NCI-H524 treated with DMSO at 0.1 percent for 48 hours (cell line): ENCODE measurements at places on chromosomes 12 and 14.

- no peak for DNase-seq
These were observed 81.2 kb downstream of the CCDC60 start for GRCh38 chr12:119415714-119416113.

DNA sequence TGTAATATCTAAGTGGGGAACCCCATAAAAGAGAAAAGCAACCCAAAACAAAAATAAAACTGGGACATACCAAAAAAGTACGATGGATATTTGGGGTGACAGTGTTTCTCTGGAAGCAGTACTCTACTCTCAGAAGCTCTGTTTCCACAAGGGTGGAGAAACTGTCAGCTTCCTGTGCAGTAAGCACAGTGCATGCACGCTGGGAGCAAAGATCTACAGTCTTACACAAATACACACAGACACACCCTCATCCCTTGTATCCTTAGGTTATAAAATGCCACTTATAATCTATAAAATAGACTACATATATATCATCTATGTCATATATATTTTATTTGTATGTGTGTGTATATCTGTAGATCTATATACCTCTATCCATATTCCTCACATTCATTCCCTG is 225.8 kb upstream of the SOX5 start:
- DNase-seq = no peak

- no peak for DNase-seq
These were observed 11.2 kb upstream of the ARID2 start for GRCh38 chr12:45718306-45718705.

DNA sequence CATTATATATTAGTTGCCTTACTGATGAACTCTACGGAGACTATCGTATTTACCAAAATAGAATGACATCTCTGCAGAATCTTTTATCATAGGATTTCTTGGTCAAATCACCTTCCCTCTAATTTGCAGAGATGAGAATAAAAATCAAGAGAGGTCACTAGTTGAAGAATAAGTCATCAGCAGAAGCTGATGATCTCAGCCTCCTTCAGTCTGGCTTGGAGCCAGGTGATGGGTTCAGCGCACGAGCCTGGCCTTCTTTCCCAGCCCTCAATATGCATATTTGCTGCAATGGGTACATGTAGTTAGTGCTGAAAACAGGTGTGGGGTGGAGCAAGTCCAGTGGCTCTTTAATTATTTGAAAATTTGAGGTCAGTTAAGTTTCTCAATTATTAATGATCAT is 19.2 kb upstream of the EMP1 start:
- no peak for DNase-seq

DNA sequence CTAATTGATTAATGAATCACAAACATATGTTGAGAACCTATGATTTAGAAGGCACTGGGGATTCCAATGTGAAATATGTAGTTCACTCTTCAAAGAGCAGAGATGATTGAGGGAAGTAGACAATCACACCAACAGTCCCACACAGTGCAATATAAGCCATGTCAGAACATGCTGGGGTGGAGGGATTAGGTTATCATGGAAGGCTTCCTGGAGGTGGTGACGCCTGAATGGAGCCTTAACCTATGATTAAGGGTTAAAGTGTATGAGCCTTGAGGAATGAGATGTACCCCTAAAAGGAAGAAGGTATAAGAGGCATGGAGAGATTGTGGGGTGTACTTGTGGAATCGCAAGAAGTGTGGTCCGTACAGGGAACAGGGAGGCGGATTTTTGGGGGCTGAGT is 31.3 kb downstream of the ERH start:
- no peak for DNase-seq

DNA sequence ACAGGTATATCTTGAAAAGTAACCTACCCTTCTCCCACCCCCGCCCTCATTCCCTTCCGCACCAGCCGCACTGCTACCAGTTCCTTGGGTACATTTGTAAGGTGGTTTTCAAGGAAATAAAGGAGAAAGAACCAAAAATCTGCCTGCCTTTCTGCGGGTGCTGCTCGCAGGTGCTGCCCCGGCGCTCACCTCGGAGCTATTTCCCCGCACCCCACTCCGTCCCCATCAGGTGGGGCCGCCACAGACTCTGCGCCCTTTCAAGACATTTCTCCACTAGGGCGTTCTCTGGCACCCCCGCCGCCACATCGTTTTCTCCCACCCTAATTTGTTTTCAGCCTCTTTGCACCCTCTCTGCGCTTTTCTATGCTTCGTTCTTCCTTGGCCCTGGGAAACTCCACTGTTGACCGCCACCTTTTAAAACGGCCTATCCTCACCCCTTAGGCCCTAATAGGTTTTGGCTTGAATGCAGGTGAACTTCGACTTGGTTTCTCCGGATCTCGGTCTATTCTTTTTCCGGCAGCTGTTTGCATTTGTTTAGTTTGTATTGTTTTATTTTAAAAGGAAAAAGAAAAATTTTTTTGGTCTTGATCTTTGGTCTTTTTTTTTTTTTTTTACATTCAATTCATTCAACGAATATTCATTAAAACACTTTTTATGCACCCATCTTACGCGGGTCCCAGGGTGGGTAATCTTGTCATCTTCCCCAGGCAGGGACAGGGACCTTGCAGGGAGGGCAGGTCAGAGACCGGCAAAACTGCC is 3.0 kb downstream of the VSX2 start:
- DNase-seq = no peak

DNA sequence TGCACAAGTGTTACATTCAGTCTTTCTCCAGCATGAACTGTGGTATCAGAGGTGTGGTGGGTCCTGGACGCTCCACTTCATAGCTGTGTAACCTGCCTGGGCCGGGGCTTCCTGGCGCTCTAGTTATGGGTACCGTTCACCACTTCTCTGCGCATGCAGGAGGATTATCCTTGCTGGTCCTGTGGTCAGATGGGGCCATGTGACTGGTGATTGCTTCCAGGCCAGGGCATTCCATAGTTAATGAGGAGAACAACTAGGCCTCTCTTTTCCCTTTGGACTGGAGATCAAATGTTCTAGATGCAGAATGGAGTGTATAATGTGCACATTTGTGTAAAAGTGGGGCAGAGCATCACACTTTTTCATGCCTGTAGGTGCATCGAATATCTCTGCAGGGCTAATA is 444.0 kb downstream of the AACS start:
- DNase-seq = no peak

GRCh38 chr12:84638811-84639368 is 273.7 kb downstream of the SLC6A15 start:
- no peak for DNase-seq

- no peak for DNase-seq
These were observed 38.8 kb upstream of the NT5DC3 start for GRCh38 chr12:103879878-103880277.

DNA sequence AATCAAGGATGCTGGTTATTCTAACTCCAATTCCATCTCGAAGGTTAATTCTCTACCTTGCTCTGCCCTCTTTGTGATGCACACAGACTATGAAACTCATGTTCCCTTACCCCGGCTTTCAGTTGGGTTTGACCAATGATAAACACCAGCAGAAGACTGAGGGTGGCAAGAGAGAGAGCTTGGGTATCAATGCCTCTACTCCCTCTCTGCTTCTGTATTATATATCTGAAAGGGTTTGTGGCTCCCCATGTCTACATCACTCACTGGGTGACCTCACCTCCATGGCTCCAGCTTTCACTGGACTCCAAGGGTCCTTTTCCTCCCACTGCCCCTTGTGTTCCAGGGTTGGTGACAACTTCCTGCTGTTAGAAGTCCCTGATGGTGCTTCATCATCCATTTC is 659.0 kb upstream of the TBX3 start:
- no peak for DNase-seq

DNA sequence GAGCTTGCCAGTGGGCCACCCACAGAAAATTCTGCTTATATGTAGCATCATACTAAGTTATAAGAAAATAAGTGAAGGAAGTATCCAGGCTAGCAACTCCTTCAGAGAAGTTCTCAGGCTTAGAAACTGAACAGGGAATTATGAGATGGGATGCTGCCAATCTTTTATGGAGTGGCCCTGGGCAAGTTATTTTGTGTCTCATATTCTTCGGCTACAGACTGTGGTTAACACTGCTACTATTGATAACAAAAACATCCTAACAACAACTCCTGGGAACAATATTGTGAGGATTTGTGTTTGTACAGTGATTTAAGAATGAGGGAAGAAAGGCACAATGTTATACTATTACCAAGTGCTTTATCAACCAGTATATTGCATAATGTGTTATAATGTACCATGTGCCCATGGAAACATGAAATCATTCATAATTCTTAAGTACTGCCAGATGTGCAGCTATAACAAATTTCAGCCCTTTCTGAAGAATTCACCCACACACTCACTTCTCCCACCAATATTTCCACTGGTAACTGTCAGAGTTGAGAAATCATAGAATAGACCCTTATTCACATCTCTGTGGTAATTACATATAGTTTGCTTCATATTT is 113.3 kb upstream of the SOX5 start:
- no peak for DNase-seq

DNA sequence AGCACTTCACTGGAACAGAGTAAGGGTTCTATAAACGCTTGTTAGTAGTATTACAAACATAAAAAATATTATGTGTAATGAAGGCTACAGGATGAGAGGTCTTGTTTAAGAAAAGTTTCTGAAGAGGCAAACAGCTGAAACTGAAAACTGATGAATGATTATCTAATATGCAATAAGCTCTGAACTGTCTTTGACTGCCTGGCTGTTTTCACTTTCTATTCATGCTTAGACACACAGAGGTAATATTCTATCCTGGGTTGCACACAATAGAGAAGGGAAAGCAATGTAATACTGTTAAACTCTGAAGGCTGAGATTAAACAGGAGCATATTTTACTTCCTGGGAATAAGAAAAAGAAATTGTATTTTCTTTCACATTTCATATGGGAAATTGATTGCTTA is 251.3 kb downstream of the ALX1 start:
- DNase-seq = no peak

- DNase-seq = peak; percentile 49
These were observed 117.4 kb downstream of the DAD1 start for GRCh38 chr14:22471545-22472121.

DNA sequence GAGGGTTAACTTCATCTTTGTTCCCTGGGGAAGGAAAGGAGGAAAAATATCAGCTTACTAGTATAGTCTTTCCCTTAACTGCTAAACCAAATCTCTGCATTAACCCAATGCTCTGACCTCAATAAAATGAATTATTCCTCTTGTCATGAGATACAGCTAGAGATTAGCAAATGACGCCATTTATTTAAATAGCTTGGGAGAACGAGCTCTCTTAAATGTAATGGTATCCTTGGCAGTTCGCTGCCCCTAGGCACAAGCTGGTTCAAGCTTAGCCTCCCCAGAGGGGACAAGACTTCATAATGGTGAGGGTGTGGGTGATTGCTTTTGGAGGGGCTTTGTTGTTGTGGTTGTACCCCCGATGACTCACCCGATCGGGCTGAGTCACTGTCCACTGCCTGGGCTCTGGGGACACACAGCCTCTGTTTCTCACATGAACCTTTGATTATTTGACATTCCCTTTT is 19.6 kb downstream of the FNTB start:
- no peak for DNase-seq

GRCh38 chr12:78470354-78471195 is 394.0 kb upstream of the SYT1 start:
- DNase-seq = peak; percentile 76

DNA sequence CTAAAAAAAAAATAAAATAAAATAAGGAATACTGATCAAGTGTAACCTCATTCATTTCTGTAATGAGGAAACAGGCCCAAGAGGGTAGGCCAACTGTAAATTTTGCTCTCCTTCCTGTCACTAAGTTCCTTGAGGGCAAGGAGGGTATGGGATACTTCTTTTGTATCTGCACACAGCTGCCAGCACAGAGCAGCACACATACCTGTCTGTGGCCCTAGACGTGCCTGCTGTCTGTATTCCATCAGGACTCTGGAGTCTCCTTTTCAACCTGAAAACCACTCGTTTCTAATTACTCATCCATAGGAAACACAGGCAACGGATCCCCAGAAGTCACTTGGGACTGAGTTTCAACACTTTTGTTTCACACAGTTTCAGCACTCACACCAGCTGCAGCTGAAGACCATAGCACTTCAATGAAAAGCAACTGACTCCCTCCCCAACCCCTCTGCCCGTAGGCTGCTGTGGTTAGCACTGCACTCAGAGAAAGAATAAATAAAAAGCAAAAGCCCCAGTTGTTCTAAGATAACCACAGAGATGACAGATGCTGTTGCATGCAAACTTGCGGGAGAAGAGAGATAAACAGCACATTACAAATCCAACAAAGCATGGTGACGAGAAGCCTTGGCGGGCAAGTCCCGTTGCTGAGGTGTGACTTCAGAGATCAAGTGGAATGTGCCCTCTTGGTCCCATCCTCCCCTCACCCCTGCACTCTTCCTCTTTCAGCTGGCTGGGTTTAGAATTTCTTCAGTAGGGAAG is 24.9 kb downstream of the CRACR2A start:
- DNase-seq = no peak

- no peak for DNase-seq
These were observed 61.1 kb downstream of the RPS6KA5 start for GRCh38 chr14:90999299-90999698.

DNA sequence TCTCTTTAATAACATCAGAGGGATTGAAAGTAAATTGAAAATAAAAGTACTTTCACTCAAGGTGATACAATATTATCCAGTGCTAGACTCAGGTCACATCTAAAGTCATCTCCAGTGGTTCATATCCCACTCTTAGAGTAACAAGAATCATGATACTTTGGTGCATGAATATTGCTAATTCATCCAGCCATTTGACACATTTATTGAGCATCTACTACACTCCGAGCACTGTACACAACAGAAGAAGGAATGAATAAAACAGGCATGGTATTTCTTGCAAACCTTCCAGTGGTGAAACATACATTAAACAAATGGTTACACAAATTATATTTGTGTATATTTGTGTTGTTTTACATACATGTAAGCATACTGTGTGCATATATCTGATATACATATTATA is 116.0 kb upstream of the TMCC3 start:
- DNase-seq = no peak

- DNase-seq = no peak
These were observed at the start of gene C1R for GRCh38 chr12:7092229-7092985. Gene C1R (minus strand): TSS chr12:7092445. CDS start chr12:7092388, 57 bp downstream.

DNA sequence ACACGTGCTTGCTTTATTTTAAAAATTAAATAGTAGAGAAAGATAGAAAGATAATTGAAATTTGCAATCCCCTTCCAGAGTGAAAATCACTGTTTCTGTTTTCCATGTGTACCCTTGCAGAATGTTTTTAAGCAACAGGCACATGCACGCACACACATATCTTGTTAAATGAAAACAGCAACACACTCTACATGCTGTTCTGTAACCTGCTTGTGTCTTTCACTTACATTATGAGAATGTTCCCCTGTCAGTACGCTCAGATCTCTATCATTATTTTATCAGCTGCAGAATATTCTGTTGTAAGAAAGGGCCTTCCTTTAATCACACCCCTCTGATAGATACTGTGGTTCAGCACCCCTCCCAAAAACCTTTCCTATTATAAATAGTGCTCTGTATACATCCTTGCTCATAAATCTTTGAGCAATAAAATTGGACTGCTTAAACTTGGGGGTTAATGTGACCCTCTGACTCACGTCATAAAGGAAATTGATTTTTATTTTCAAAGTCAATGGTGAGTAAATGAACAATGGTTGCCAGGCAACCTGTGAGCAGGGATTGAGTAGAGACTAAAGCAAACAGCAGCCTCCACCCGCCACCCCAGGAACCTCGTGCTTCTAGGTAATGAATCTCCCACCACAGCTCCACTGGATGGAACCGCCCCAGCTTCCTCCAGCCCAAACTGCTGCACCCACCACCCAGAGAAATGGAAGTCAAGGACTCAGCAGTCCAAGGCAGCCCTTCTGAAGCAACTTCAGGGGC is 31.9 kb upstream of the CHGA start:
- no peak for DNase-seq
